ENCODE measurements at places on chromosomes 1 and 21.

DNA sequence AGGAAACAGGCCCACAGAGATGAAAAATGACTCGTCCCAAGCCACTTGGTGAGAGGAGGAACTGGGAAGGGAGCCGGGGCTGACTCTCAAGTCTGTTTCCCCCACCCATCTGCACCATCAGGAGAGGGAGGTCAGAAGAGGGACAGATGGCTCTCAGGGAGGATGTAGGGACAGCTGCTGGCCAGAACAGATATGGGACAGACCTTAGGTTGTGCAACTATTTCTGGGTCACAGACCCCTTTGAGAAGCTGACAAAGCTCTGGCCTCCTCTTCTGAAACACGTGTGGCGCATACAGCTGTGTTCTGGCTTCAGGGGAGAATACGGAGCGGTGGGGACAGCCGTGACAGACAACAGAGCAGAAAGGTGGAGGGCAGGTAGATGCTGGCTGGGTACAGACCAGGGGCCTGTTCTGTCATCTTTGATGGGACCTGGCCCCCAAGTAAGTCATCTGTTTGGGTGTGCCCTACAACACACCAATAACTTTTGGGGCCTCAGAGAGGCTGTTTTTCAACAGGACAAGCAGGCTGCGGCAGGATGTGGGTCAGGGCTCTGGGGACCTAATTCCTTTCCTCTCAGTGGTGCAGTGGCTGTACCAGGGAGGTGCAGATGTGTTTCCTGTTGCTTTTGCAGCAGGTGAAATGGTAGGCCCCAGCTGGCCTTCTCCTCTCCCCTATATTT is 7.3 kb downstream of the SH3BGRL3 start:
- H3K36me3 ChIP-seq: peaks cover 10% of the 10 kb centered on the region
- no peaks in the 10 kb centered on the region for H3K27me3 ChIP-seq
- peaks cover 82% of the 10 kb centered on the region for H3K4me1 ChIP-seq
- H3K27ac ChIP-seq: peak overlapping the region; percentile 99

DNA sequence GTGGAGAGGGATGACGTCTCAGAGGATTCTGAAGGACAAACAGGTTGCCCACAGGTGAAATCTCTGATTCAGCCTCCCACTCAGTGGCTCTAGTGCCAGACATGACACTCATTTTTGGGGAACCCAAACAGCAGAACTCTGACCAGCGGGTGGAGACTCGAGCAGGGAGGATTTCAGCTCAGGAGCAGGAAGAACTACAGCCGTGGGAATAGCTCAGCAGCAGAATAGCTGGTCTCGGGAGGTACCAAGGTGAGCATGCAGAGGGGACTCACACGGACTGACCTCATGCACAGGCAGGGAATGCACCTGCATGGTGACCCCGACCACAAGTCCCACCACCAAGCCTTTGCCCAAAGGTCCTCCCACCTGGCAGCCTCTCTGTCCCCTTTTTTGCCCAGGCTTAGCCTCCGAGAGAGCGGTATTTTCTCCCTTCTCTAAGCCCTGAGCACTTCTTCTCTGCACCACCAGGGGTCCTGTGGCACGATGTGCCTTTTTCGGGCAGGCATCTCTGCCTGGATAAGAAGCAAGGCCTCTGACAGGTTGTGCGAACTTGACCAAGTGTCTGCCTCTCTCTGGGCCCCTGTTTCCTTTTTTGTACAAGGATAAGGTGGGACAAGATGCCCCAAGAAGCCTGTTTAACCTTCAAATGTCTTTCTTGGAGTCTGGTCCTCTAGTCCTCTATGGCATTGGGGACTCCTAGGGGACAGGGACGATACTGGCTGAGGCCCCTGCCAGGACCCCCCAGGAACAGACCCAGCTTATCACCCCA is 8.8 kb upstream of the FGR start:
- no peaks in the 10 kb centered on the region for H3K36me3 ChIP-seq
- peaks cover 9% of the 10 kb centered on the region for H3K4me1 ChIP-seq
- no peaks in the 10 kb centered on the region for H3K27me3 ChIP-seq
- no peak for DNase-seq
- no peak overlapping the region for H3K4me3 ChIP-seq

DNA sequence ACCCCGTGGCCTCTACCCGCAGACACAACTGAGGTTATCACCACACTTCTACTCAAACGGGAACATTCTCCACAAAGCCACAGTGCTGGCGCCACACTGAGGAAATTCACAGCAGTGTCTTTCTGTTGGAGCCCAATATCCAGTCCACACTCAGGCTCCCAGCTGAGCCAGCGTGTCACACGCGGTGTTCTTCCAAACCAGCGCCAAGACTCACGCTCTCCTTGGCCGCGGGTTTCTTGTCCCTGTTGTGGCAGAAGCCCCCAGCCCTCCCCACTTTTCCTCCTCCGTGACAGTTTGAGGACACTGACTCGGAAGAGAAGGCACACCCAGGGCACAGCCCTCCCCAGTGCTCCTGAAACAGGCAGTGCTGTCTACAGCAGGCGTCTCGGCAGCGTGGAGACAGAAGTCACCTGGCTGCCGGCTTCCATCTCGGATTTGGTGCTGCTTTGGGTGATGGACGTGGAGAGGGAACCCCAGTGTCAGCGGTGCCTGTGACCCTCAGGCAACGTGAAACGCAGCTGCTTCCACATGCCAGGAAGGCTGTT is 35.4 kb upstream of the AGPAT3 start:
- H3K4me1 ChIP-seq: peaks cover 4% of the 10 kb centered on the region
- H3K27me3 ChIP-seq: no peaks in the 10 kb centered on the region
- H3K36me3 ChIP-seq: no peaks in the 10 kb centered on the region
- DNase-seq: no peak
- H3K27ac ChIP-seq: no peak overlapping the region

DNA sequence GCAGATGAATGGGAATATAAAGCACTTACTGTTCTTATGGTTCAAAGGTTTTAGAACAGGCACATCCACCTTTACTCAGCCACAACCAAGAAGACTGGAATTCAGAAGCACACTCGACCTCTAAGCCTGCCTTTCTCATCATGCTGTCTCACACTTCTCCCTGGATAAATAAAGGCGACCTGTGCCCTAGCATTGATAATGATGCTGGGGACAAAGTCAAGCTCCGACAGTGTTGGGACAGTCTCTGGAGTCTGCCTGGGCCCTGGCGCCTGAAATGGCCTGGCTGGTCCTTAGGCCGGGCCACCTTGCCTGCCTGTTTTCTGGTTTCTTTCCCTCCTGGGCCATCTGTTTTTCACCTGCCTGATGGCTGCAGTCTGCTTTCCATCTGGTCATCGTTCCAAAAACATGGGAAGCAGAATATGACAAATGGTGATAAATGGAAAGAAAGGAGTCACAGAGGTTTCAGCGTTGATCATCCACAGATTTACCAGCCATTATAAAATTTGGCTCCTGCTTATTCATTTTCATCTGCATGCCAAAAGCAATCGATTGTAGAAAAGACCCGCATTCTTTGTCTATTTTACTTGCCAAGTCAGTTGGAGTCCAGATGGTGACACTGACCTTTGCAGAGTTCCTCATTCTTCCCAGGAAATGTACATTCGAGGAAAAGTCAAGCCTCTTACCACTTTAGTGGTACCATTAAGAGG is 91.2 kb upstream of the KCNJ15 start:
- H3K4me1 ChIP-seq: no peaks in the 10 kb centered on the region
- peaks cover 2% of the 10 kb centered on the region for H3K27me3 ChIP-seq
- DNase-seq: no peak
- no peak overlapping the region for H3K4me3 ChIP-seq
- H3K27ac ChIP-seq: no peak overlapping the region

DNA sequence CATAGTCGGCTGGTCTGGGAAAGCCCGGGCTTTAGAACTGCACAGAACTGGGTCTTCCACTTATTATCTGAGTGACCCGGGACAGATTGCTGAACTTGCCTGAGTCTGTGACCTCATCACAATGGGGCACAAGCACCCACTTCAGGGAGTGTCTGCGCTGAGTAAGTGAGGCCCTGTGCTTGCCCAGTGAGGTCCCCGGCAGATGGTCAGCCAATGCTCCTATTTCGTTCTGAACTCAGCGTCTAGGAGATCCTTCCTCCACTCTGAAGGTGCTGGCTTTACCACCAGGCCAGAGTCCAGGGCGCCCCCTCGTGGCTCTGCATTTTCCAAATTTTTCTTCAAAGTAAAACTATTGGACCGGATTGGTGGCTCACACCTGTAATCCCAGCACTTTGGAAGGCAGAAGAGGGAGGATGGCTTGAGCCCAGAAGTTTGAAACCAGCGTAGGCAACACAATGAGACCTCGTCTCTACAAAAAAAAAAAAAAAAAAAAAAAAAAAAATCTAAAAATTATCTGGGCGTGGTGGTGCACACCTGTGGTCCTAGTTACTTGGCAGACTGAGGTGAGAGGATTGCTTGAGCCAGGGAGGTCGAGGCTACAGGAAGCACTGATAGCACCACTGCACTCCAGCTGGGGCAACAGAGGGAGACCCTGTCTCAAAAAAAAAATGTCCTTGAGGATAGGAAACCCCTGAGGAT is 61.7 kb downstream of the FCRL5 start:
- peak; percentile 56 for DNase-seq
- peaks cover 15% of the 10 kb centered on the region for H3K4me1 ChIP-seq
- no peak overlapping the region for H3K4me3 ChIP-seq
- no peaks in the 10 kb centered on the region for H3K36me3 ChIP-seq
- no peaks in the 10 kb centered on the region for H3K27me3 ChIP-seq
- no peak overlapping the region for H3K27ac ChIP-seq

DNA sequence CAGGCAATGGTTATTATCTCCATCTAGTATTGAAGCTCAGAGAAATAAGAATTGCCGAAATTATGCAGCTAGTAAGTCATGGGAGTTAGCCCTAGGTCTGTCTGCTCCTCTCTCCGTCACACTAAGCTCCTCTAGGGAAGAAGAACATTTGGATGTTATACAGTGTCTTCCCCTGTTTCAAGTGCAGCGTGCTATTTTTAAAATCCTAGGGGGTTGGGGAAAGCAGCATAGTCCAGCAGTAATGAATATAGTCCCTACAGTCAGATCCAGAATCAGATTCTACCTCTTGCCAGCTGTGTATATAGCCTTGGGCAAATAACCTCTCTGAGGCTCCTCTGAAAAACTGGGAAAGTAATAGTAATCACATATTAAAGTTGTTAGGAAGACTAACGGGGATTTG is 44.5 kb upstream of the OSBPL9 start:
- H3K27ac ChIP-seq: no peak overlapping the region
- DNase-seq: no peak
- no peak overlapping the region for H3K4me3 ChIP-seq
- H3K4me1 ChIP-seq: no peaks in the 10 kb centered on the region
- H3K36me3 ChIP-seq: no peaks in the 10 kb centered on the region

DNA sequence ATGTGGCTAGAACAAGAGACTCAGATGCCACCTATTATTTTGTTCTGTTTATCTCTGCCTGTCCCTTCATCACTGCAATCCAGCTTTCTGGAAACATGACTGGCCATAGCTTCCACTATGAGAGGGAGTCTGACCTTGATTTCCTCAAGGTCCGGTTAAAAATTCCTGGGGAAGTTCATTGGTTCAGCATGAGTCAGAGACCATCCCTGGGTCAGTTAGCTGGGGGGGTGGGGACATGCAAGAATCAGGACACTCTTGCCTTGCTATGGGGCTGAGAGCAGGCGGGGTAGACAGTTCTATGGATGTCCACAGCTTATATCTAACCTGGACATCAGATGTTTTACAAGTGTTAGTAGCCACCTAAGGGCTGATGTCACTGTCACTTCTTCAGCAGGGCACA is 81.1 kb downstream of the TENT5C start:
- no peaks in the 10 kb centered on the region for H3K36me3 ChIP-seq
- no peak for DNase-seq
- no peaks in the 10 kb centered on the region for H3K4me1 ChIP-seq
- H3K27me3 ChIP-seq: peaks cover 7% of the 10 kb centered on the region

GRCh38 chr1:69519006-69519405 is 48.7 kb upstream of the LRRC7 start:
- H3K27me3 ChIP-seq: no peaks in the 10 kb centered on the region
- DNase-seq: no peak
- H3K4me1 ChIP-seq: no peaks in the 10 kb centered on the region
- no peak overlapping the region for H3K4me3 ChIP-seq

DNA sequence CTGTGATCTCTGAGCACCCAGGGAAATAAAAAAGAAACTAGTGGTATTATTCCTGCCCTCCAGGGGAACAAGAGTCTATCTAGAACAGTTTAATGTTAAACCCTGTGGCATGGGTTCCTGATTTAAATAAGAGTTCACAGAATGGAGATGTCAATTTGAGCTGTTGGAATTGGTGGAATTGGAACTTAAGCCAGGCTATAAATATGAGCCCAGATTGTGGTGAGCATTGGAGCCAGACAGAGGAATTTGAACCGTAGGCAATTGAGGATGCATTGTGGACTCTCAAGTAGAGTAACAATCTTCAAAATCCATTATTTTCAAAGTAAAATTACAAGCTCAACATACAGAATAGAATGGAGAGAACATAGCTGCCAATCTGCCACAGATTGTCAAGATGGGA is 98.2 kb downstream of the NEK7 start:
- no peaks in the 10 kb centered on the region for H3K36me3 ChIP-seq
- no peaks in the 10 kb centered on the region for H3K27me3 ChIP-seq
- no peak overlapping the region for H3K4me3 ChIP-seq
- no peaks in the 10 kb centered on the region for H3K4me1 ChIP-seq
- no peak for DNase-seq

GRCh38 chr21:27571706-27572105 is 604.8 kb upstream of the ADAMTS5 start:
- DNase-seq: no peak
- H3K4me3 ChIP-seq: no peak overlapping the region
- no peaks in the 10 kb centered on the region for H3K4me1 ChIP-seq

DNA sequence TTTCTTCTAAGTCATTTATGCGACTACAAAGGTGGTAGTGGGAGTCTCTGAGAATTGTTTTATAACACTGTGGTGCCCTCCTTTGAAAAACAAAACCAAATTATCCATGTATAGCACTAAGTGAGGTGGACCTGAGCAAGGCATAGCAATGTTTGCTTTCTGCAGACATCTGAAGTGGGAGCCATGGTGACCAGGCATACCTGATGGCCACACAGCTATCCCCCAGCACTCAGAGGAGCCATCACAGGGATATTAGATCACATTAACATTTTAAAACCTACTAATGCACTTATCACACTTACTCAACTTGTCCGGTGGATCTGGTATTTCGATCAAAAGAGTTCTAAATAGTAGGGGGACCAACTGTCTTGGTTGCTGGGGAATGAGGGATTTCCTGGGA is 24.8 kb upstream of the AVPR1B start:
- DNase-seq: no peak
- no peak overlapping the region for H3K4me3 ChIP-seq
- peaks cover 11% of the 10 kb centered on the region for H3K4me1 ChIP-seq

GRCh38 chr1:245605480-245606156 is 450.8 kb downstream of the KIF26B start:
- H3K4me3 ChIP-seq: no peak overlapping the region
- no peaks in the 10 kb centered on the region for H3K36me3 ChIP-seq
- H3K27ac ChIP-seq: no peak overlapping the region
- DNase-seq: no peak
- H3K4me1 ChIP-seq: no peaks in the 10 kb centered on the region

GRCh38 chr1:205928317-205928716 is 14.9 kb downstream of the SLC26A9 start:
- H3K4me1 ChIP-seq: no peaks in the 10 kb centered on the region
- H3K36me3 ChIP-seq: no peaks in the 10 kb centered on the region
- H3K27ac ChIP-seq: no peak overlapping the region
- no peak overlapping the region for H3K4me3 ChIP-seq

DNA sequence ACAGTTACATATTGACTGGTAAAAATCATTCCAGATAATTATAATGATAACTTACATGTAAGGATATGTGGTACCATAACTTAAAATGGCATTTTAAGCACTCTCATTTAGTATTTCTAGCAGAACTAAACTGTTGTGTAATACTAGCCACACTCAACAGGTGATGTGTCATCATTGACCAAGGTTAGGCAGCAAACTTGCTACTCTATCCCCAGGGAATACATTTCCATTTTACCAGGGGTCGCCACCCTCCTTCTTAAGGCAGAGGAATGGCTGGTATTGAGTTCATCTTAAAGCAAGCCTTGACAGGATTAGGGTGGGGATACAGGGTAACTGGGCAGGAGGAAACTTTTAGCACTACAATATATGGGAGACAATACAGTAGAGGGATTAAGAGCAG is 259.8 kb upstream of the CAMK1G start:
- no peak overlapping the region for H3K4me3 ChIP-seq
- DNase-seq: no peak
- no peak overlapping the region for H3K27ac ChIP-seq

All from thymus (tissue), 14 donors.